Muscle of leg (tissue), 16 donors: ENCODE measurements at places on chromosomes 2 and 18. TPM values are rescaled to one million over a fixed set of nuclear protein-coding genes. Genes with fewer than 3 reads are reported as not detected.

The SERPINB7 gene
- 0.12 TPM for polyA plus RNA-seq

The ZNF532 gene
- polyA plus RNA-seq, result 49.1 TPM

The TRIM43 gene
- not detected for polyA plus RNA-seq

DNA sequence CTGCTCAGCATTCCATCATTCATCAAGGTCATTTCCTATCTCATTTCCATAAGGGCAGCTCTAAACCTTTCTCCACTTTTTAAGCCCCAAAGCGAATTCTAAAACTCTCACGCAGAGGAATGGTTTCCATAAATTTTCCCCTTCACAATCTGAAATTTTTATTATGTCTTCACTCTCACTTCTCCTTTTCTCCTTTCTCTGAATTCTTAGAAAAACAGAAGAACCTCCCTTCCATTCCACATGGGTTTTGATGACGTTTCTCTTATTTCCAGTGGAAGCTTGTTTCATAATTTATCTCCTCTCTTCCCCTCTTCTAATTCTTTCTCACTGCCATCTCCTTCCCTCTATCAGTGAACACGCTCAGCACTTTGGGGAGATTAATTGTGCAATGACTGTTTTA, 97.3 kb downstream of the SPATS2L start:
- peak; percentile 39 for DNase-seq

DNA sequence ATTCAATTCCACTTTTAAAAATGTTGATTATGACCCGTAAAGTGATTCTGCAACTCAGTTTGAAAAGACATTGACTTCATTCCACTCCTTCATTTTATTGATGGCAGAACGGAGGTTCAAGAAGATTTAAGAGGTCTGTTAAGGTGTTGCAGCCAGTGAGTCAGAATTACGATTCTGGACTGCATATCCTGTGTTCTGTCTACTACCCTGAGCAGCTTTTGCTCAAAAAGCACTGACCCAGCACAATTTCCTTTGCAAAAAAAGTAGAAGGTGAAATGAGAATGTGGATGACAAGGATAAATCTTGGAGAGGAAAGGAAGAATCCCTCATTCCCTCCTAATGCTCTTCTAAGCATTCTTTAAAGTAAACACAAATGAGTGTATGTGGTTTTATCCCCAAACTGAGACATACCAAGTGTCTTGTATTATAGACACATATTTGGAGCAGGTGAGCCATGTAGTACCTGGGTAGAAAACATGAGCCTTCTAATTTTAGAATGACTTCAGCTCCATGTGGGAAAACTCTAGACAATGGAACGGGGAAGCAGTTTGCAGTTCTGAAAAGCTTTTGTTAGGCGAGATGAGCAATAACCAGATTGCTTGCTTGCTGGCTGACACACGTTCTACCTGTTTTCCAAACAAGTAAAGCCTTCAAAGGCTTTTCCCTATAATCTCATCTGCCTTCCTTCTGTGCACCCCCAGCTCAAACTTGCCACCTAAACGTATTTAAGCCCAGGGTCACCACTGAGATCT, 44.7 kb downstream of the TGFA start:
- DNase-seq, result no peak
